ENCODE measurements at places on chromosomes 1 and 21.

DNA sequence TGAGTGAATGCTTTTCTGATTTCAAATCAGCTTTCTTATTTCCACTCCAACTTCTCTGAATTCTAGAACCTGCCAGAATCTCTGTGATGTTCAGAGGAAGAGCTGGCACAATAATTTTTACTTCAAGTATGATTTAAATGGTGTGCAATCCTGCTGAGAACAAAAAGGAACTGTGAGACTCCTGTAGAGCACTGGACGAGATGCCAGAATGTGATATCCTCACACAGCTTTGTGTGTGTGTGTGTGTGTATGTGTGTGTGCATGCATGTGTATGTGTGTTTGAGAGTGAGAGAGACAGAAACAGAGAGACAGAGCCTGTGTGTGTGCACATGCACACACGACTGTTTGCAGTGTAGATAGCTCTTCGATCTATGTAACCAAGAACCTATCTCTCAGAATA, 713.6 kb upstream of the ZP4 start:
- no peak for DNase-seq

- DNase-seq: no peak
Measured at GRCh38 chr1:81703391-81703755, 97.4 kb upstream of the ADGRL2 start.

- DNase-seq: no peak
Measured at GRCh38 chr1:91398291-91398690, 6.3 kb downstream of the HFM1 start.

GRCh38 chr1:162151900-162152829, 82.7 kb downstream of the NOS1AP start:
- DNase-seq: peak; percentile 52

Measured in activated CD8-positive, alpha-beta memory T cell treated with anti-CD3 and anti-CD28 coated beads, Interleukin-2, amount 10 ng/mL, durations not matched to agents 7 days and 5 days (primary cell).